ENCODE measurements at places on chromosomes 11 and 22.

- no peak for DNase-seq
Observed at GRCh38 chr11:64999478-64999877, 2.7 kb upstream of the BATF2 start.

DNA sequence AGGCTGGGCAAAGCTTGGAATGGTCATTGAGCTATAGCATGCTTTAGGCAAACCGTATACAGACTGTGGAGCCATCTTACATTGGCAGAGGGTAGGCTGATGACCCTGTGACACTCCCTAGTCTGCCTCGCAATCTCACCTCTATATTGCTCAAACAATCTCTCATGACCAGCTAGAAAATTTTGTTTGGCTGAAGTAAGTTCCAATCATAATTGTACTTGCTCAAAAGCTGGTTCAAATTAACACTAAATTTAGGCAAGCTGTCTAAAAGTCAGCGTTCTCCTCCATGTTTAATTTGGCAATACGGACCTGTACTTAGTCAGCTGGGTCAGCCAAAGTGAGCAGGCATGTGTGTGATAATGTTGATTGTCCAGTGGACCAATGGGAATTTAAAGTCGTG, 133.0 kb downstream of the SWAP70 start:
- no peak for DNase-seq

GRCh38 chr11:86187027-86187426, 57.5 kb upstream of the EED start:
- no peak for DNase-seq

GRCh38 chr11:111735262-111736116, 30.7 kb downstream of the PPP2R1B start:
- DNase-seq = no peak

Measured in memory B cell (primary cell).